ENCODE measurements at places on chromosomes 1 and 21.

DNA sequence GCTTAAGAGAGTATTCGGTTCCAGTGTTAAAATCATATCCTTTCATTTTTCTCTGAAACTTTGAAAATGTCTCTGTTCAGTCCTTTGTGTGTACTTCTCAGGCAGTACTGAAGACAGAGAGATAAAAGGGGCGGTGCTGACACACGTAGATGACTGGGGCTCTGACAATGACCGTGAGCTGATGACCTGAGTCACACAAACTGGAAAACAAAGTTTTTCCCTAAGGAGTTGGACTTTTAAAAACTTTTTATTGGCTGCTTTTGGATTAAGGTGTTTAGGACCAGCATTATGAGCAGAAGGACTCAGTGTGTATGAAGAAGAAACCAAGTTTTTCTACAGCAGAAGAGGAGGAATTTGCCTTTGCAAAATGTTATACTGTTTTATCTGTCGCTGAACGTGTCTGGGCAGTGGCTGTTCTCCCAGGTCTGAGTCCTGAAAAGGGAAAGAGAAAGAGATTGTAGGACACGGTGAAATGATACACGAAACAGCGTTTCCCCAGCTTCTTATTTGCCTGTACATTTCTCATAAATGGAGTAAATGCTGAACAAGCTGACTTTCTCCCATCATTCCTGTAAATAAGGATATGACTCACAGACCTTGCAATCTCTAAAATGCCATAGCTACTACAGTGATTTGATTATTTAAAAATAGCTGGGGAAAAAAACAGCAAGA, 51.5 kb downstream of the MAP3K7CL start:
- DNase-seq = no peak

- no peak for DNase-seq
Observed at GRCh38 chr1:233707153-233707879, 93.4 kb downstream of the KCNK1 start.

- no peak for DNase-seq
Observed at GRCh38 chr1:43625063-43625780, 24.7 kb upstream of the KDM4A start.

DNA sequence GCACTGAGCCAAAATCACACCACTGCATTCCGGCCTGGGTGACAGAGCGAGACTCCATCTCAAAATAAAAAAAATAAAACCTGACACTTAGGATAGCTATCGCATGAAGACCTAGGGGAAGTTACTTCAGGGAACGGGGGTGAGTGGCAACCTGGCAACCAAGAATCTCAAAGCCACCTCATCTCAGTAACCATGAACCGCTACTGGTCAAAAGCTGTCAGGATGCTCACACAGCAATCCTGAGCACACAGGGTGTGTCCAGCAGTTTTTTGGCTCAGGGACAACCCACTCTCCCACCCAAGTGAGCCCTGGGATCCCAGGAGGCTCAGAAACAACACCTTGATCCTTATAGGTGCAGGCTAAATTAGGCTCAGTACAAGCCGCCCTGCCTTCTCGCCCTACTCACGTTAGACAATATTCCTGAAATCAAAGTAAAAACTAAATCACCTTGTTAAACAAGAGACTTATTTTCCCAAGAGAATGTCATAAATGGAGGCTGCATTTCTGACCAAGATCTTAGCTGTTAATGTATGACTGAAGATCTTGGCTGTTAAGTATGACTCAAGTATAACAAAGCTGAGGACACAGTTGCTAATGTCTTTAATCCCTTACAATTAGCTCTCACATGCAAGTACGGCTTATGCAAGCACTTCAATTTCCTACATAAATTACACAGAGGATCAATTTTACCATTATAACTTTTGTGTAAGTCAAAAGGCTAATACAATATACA, 48.3 kb upstream of the NADK start:
- no peak for DNase-seq

DNA sequence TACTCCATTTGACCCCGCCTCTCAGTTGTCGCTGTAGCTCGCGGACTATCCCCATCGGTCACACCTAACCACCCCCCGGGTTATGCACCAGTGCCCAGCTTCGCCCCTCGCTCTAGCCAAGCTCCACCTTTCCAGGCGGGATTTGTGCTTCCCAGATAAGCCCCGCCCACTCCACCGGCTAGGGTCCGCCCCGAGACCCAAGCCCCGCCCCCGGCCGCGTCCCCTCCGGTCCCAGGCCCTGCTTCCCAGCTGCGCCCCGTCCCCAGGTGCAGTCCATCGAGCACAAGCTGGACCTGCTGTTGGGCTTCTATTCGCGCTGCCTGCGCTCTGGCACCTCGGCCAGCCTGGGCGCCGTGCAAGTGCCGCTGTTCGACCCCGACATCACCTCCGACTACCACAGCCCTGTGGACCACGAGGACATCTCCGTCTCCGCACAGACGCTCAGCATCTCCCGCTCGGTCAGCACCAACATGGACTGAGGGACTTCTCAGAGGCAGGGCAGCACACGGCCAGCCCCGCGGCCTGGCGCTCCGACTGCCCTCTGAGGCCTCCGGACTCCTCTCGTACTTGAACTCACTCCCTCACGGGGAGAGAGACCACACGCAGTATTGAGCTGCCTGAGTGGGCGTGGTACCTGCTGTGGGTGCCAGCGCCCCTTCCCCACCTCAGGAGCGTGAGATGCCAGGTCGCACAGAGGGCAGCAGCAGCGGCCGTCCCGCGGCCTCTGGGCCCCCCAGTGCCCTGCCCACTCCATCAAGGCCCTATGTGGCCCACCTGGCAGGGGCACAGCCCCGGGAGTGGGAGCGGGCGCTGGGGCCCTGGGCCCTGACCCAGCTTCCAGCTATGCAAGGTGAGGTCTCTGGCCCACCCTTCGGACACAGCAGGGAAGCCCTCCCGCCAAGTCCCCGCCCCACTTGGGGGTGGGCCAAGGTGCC, 23.9 kb downstream of the CITED4 start:
- no peak for DNase-seq

DNA sequence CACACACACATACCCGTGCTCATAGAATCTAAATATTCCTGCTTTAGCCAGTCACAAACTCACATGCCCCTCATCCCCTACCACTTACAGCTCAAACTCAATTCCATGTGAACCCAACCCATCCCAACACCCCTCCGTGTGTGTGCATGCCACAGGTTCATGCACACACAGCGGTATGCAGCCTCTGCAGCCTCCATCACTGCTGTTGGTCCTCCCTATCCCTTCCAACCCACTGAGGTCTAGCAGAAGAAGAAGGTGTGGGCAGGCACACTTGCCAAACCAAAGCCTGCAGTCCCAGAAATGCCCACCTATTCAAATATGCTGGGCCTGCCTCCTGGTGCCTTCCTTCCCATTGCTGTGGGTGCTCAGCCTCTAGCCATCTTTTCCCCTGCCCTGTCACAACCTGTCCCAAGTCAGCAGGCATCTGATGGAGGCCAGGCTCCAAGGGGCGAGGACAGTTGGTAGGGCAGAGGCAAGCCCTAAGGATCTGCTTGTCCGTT, 26.2 kb downstream of the SLC2A1 start:
- no peak for DNase-seq

All from activated CD8-positive, alpha-beta memory T cell treated with anti-CD3 and anti-CD28 coated beads for 1 hour (primary cell).